ENCODE measurements at places on chromosomes 12 and 14. TPM values are rescaled to one million over a fixed set of nuclear protein-coding genes. Genes with fewer than 3 reads are reported as not detected.

- no peak for ATAC-seq
- H3K27me3 ChIP-seq: no peaks in the 10 kb centered on the region
- peaks cover 8% of the 10 kb centered on the region for H3K4me1 ChIP-seq
- no peaks in the 10 kb centered on the region for H3K36me3 ChIP-seq
Observed at GRCh38 chr12:50604640-50604920, 99.8 kb downstream of the DIP2B start.

GRCh38 chr12:131219670-131220330, 266.1 kb downstream of the ADGRD1 start:
- H3K27ac ChIP-seq: no peak overlapping the region
- no peak for ATAC-seq
- H3K27me3 ChIP-seq: peaks cover 15% of the 10 kb centered on the region

GRCh38 chr14:105855246-105855892, 329.0 kb downstream of the TMEM121 start:
- H3K36me3 ChIP-seq: no peaks in the 10 kb centered on the region
- H3K4me1 ChIP-seq: no peaks in the 10 kb centered on the region
- H3K27ac ChIP-seq: no peak overlapping the region
- no peak overlapping the region for H3K4me3 ChIP-seq
- peaks cover 5% of the 10 kb centered on the region for H3K27me3 ChIP-seq

GRCh38 chr14:96741151-96741977, 55.8 kb upstream of the VRK1 start:
- peaks cover 74% of the 10 kb centered on the region for H3K27me3 ChIP-seq
- no peak overlapping the region for H3K27ac ChIP-seq
- H3K4me3 ChIP-seq: peak overlapping the region; percentile 54
- ATAC-seq: peak; percentile 84
- no peaks in the 10 kb centered on the region for H3K36me3 ChIP-seq
- H3K4me1 ChIP-seq: no peaks in the 10 kb centered on the region

DNA sequence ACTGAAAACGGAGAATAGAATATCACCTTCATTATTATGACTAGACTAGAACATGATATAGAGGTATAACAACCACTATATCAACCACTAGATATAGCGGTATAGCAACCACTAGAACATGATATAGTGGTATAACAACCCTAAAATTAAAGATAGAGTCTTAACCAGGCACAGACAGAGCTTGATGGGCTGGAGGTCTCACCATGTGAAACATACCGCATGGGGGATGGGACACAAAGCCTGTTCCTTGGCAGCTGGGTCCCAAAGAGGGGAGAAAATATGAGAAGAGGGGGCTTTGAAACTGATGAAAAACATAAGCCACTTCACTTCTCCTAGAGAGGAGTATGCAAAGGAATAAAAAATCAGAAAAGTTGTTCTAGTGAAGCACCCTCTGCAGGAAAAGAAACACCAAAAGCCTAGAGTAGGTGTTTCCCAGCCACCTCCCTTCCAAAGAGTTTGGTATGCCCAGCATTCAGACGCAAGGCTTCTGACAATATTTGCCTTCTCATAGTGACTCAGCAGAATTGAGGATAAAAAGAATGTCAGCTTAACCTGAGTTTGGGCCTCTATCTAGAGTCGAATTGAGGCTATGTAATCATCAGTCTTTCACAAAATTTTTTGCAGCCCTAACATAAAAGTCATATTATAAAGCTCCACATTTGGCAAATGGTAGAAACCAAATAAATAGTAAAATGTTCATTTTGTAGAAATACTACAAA, 316.4 kb downstream of the NOVA1 start:
- ATAC-seq: no peak
- no peak overlapping the region for H3K4me3 ChIP-seq
- no peaks in the 10 kb centered on the region for H3K4me1 ChIP-seq
- H3K27ac ChIP-seq: no peak overlapping the region

DNA sequence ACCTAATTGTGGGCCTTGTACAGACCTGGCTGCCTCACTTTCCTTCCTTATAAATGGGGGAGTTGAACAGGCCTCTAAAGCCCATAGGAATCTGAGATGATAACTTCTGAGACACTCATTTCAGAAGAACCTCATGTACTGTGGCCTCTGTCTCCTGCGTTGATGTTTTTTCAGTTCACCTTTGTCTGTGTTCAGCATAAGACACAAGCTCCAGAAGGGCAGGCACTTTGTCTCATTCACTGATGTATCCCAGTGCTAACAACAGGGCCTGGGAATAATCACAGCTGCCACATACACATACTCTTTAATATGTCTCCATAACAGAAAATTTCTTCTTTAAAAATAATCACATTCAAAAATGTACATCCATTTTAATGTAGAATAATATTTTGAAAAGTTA, 3.3 kb downstream of the FGD6 start:
- peaks cover 3% of the 10 kb centered on the region for H3K27me3 ChIP-seq
- ATAC-seq: no peak
- no peak overlapping the region for H3K27ac ChIP-seq
- H3K36me3 ChIP-seq: peaks cover 10% of the 10 kb centered on the region

DNA sequence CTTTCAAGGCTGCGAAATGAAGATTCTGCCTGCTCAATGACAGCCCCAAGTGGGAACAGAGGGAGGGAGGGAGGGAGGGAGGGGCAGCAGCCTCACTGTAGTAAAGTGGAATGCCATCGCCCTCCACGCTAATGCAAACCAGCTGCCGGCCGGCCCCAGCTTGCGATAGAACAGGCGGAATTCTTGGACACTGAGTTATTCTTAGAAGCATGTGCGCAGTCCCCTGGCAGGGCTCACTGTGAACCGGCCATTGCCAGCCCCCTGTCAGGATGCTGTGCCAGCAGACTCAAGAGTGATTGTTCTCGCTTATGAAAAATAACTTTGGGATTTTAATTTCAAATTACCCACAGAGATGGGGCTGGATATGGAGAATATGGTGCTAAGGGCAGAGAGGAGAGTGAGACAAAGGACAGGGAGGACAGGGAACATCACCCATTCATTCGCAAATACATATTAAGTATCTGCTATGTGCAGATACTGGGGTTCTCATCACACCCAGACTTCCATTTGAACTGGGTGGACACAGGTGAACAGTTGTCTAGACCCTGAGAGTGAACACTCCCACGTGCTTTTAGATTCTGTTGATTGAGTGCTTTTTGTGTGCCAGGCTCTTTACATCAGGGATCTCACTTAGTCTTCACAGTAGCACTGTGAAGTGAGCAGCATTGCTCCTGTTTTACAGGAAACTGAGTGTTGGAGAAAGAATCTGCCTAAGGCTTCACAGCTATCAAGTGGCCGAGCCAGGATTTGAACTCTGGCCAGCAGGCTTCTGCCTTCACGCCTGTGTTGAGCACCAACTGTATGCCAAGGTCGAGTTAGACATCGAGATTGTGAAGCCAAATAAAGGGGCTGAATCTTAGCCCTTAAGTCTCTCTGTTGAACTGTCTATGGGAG, 192.9 kb downstream of the C12orf75 start:
- ATAC-seq: no peak
- no peaks in the 10 kb centered on the region for H3K4me1 ChIP-seq
- peaks cover 16% of the 10 kb centered on the region for H3K27me3 ChIP-seq
- H3K27ac ChIP-seq: no peak overlapping the region

DNA sequence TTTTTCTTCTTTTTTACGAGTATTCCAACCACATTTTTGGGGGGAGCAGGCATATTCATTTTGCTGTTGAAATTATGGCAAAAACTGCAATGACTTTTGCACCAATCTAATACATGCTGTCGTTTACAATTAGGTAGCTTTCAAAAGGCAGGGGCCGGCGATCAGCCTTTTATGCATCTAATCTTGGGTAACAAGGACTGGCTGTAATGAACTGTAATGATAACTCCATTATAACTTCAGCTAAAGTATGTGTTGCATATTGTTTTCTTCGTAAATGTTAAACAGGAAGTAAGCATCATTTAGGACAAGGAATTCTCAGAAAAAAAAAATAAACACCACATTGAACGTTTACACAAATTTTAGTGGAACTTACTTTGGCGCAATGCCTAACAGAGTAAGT, 30.3 kb upstream of the KLRF1 start:
- ATAC-seq: no peak
- H3K27me3 ChIP-seq: no peaks in the 10 kb centered on the region
- peak overlapping the region; percentile 77 for H3K27ac ChIP-seq
- H3K4me1 ChIP-seq: peaks cover 36% of the 10 kb centered on the region
- H3K36me3 ChIP-seq: no peaks in the 10 kb centered on the region

DNA sequence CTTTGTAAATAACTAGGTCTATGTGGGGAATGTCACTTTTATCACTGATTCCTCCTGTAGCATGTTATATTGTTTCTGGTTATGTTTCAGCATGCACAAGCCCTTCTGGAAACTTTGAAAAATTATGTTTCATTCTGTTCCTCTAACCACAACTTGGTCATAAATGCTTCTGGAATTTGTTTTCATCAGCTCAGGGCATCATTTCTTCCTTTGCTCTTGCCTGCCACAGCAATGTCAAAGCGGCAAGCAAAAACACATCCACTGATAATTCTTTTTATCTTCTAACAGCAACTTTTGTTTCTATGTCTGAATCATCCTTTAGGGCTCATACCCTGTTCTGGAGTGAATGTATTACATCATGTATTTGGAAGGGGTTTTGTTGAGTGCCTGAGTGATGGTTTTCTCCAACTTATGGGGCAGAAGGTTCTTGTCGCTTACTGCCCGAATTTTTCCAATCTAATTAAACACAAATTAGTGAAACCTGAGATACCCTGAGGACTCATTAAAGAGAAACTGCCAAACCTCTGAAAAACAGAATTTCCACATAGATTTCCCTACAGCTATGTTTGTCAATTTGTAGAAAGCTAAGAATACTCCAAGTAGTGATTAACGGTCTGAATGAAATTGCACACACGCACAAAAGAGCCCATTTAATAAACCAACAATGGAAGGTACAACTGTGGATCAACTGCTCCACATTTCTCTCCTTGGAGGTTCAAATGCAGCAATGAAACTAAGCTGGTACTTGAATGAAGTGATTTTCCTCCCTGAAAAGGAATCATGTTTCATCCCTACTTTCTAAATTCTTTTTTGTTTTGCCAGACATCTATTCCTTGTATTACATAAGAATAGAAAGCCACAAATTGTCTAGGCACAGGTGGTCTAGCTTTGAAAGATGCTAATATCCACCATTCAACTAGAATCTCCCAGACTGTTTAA, 173.5 kb upstream of the KRR1 start:
- ATAC-seq: peak; percentile 76
- H3K4me3 ChIP-seq: no peak overlapping the region
- H3K36me3 ChIP-seq: no peaks in the 10 kb centered on the region
- no peaks in the 10 kb centered on the region for H3K27me3 ChIP-seq
- H3K27ac ChIP-seq: peak overlapping the region; percentile 49
- peaks cover 7% of the 10 kb centered on the region for H3K4me1 ChIP-seq

GRCh38 chr12:116870306-116870705, 10.9 kb downstream of the HRK start:
- H3K4me1 ChIP-seq: peaks cover 5% of the 10 kb centered on the region
- no peak for ATAC-seq
- H3K27ac ChIP-seq: no peak overlapping the region
- H3K27me3 ChIP-seq: peaks cover 13% of the 10 kb centered on the region

DNA sequence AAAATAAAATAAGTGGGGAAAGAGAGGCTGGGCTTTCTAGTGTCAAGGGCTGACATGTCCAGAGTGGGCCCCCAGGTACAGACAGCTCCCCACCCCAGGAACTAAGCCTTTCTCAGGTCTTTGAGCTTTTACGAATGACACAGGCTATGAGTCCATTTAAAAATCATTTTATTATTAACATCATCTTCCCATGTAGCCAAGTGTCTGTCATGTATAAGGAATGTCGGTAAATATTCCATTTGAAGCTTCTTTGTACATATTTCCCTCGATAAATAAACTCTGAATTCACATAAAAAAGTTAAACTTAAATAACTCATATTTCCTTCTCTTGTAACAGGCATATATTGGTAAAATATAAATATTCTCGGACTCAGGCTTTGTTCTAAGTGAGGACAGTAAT, 143.6 kb downstream of the CALM1 start:
- no peaks in the 10 kb centered on the region for H3K27me3 ChIP-seq
- H3K36me3 ChIP-seq: no peaks in the 10 kb centered on the region
- H3K27ac ChIP-seq: no peak overlapping the region

GRCh38 chr12:4433745-4434058, 11.9 kb downstream of the FGF6 start:
- H3K27ac ChIP-seq: no peak overlapping the region
- no peaks in the 10 kb centered on the region for H3K27me3 ChIP-seq
- H3K4me1 ChIP-seq: no peaks in the 10 kb centered on the region
- H3K4me3 ChIP-seq: no peak overlapping the region

DNA sequence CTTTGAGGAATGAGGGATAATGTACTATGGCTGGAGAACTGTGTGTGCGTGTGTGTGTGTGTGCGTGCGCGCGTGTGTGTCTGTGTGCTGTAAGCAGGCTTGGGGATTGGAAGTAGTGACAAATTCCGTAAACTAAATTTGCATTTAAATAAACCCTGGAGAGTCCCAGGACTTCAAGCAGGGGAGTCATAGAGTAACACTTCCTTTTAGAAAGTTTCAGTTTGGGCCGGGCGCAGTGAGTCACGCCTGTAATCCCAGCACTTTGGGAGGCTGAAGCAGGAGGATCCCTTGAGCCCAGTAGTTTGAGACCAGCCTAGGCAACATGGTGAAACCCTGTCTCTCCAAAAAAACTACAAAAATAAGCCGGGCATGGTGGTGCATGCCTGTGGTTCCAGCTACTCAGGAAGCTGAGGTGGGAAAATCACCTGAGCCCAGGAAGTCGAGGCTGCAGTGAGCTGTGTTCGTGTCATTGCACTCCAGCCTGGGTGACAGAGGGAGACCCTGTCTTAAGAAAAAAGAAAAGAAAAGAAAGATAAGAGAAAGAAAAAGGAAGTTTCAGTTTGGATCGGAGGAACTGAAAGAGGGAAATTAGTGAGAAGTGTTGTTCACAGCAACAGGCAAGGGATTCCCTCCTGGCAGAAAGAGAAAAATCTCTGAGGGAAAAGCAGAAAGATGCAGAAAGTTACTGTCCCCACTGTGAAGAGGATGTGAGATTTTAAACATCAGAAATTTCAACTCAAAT, 222.7 kb upstream of the SOX5 start:
- H3K4me1 ChIP-seq: no peaks in the 10 kb centered on the region
- no peaks in the 10 kb centered on the region for H3K36me3 ChIP-seq
- no peaks in the 10 kb centered on the region for H3K27me3 ChIP-seq
- no peak for ATAC-seq
- H3K27ac ChIP-seq: no peak overlapping the region
- no peak overlapping the region for H3K4me3 ChIP-seq

GRCh38 chr12:71969330-71969729, 30.7 kb downstream of the TPH2 start:
- H3K4me1 ChIP-seq: peaks cover 4% of the 10 kb centered on the region
- H3K36me3 ChIP-seq: no peaks in the 10 kb centered on the region
- H3K4me3 ChIP-seq: no peak overlapping the region
- no peak for ATAC-seq
- H3K27ac ChIP-seq: no peak overlapping the region
- H3K27me3 ChIP-seq: peaks cover 26% of the 10 kb centered on the region

- ATAC-seq: no peak
- H3K27me3 ChIP-seq: no peaks in the 10 kb centered on the region
- peaks cover 54% of the 10 kb centered on the region for H3K4me1 ChIP-seq
- H3K4me3 ChIP-seq: peak overlapping the region; percentile 7
- peak overlapping the region; percentile 63 for H3K27ac ChIP-seq
Observed at GRCh38 chr14:100262545-100262944, 23.6 kb downstream of the YY1 start.

The OAS1 gene
- total RNA-seq: 20.9 TPM

The HHIPL1 gene
- 0.19 TPM for total RNA-seq

The RND1 gene
- total RNA-seq: 2.5 TPM

The GSC gene
- not detected for total RNA-seq

The LRRC9 gene
- total RNA-seq: not detected

The FSCB gene
- not detected for total RNA-seq

The TSPAN9 gene
- total RNA-seq: 2.7 TPM

The B4GALNT3 gene
- total RNA-seq: 3.5 TPM

The OTUB2 gene
- 11.0 TPM for total RNA-seq

Measured in activated T-helper 17 cell treated with anti-CD3 and anti-CD28 coated beads, Interleukin-2, amount 50 U/mL, for 72 hours (primary cell).